Activated T-cell treated with anti-CD3 and anti-CD28 coated beads for 48 hours (primary cell): ENCODE measurements at places on chromosomes 6 and 20.

- DNase-seq: no peak
These were observed 143.4 kb downstream of the ELOVL4 start for GRCh38 chr6:79803917-79804316.

DNA sequence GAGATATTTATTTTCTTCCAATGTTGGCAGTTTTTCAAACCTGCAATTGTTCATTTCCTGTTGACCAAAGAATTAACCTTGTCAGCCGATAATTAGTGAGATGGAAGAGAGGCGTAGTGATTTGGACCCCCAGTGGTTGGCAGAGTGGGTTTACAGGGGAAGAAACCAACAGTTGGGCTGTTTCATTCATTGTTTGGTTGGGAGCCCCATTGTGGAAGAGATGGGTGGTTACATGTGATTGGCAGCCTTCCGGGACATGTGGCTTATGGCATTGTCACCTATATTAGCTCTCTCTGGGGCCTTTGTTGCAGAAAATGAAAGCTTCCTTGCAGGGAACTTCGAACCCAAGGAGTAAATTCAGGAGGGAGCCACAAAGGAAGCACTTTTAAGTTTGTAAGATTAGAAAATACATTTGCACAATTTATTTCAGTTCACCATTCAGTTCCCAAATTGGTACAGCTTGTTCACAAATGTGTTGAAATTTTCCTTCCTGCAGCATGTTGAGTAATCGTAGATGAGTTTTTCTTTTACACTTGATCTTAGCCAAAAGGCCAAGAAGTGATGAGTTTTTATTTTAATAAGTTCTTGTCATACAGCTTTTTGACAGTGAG, 50.3 kb upstream of the CDKAL1 start:
- no peak for DNase-seq

GRCh38 chr6:166151798-166152197, 15.9 kb downstream of the TBXT start:
- no peak for DNase-seq

GRCh38 chr6:87484491-87484890, 11.7 kb downstream of the SLC35A1 start:
- DNase-seq: no peak

GRCh38 chr6:3269281-3269975, 10.7 kb downstream of the PSMG4 start:
- DNase-seq: no peak

DNA sequence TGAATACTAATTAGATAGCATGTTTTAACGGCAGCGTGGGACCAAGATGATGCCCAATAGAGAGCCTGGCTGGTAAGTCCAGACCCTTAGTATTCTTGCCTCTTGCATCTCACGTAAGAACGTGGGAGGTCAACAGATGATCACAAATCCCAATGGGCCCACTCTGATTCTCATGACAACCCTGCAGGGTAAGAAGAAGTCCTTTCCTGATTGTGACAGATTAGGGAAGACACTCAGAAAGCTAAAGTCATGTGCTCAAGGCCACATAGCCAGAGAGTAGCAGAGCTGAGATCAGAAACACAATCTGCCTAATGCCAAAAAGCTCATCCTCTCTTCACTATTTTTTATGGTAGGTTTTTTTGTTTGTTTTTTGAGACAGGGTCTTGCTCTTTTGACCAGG, 103.8 kb downstream of the RALGAPA2 start:
- DNase-seq: no peak

- peak; percentile 55 for DNase-seq
These were observed 120.8 kb downstream of the OR2B2 start for GRCh38 chr6:27791182-27791943.

DNA sequence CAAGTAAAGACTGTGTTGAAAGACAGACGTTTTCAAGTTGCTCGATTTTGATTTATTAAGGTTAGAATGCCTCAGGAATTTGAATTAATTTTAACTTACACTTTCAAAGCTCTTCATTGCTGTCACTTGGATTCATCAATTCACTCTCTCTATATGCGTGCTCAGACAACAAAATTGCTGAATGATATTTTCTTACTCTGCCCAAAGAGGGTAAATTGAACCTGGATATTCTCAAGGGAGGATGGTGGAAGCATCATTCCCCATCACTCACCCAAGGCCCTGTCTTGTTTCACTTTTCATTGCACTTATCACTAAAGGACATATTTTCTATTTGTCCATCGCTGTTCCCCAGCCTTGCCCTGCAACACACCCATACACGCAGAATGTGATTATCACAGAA, 102.3 kb downstream of the PDE7B start:
- no peak for DNase-seq

- no peak for DNase-seq
These were observed 266.1 kb upstream of the PTCHD4 start for GRCh38 chr6:48377115-48377514.

DNA sequence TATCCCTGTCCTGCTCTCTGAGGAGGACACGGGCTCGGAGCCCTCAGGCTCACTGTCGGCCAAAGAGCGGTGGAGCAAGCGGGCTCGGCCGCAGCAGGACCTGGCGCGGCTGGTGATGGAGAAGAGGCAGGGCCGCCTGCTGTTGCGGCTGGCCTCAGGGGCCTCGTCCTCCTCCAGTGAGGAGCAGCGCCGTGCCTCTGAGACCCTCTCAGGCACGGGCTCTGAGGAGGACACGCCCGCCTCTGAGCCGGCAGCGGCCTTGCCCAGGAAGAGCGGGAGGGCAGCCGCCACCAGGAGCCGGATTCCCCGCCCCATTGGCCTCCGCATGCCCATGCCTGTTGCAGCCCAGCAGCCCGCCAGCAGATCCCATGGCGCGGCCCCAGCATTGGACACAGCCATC, 14.2 kb upstream of the SLC22A7 start:
- no peak for DNase-seq

GRCh38 chr20:17491041-17491440, 40.1 kb downstream of the BFSP1 start:
- no peak for DNase-seq

GRCh38 chr6:106199998-106200397, 113.9 kb downstream of the PRDM1 start:
- DNase-seq: no peak

DNA sequence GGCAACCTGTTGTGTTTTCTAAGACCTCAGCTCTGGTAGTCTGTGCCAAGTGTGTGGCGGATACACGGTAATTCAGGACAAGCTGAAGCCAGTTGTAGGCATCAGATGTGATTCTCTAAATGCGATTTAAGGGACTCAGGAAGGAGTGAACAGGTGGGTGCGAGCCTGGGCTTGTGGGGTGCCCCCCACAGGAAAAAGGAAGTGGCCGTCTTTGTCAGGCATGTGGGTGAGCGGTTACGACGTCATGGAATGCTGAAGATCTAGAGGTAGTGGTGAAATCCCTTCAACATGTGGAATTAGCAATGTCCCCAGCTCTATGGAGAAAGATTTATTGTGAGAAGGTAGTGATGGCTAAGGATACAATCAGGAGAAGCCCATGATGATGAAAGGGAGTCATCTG, 95.1 kb upstream of the EXOC2 start:
- peak; percentile 24 for DNase-seq

DNA sequence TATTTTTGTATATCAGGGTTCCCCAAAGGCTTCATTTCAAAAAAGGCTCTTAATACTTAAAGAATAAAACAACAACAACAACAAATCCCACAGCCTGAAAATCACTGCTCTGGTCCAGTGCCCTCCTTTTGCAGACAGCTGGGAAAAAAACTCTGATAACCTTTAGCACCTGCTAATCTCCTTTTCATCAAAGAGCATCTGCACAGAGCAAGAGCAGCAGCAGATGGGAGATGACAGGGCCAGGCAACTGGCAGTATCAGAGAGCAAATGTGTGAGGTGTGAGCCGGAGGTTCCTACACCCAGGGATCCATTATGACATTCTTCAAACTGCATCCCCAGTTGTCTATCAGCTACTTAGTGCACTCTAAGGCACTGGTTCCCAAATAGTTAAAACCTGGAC, 25.7 kb downstream of the TTI1 start:
- DNase-seq: no peak

DNA sequence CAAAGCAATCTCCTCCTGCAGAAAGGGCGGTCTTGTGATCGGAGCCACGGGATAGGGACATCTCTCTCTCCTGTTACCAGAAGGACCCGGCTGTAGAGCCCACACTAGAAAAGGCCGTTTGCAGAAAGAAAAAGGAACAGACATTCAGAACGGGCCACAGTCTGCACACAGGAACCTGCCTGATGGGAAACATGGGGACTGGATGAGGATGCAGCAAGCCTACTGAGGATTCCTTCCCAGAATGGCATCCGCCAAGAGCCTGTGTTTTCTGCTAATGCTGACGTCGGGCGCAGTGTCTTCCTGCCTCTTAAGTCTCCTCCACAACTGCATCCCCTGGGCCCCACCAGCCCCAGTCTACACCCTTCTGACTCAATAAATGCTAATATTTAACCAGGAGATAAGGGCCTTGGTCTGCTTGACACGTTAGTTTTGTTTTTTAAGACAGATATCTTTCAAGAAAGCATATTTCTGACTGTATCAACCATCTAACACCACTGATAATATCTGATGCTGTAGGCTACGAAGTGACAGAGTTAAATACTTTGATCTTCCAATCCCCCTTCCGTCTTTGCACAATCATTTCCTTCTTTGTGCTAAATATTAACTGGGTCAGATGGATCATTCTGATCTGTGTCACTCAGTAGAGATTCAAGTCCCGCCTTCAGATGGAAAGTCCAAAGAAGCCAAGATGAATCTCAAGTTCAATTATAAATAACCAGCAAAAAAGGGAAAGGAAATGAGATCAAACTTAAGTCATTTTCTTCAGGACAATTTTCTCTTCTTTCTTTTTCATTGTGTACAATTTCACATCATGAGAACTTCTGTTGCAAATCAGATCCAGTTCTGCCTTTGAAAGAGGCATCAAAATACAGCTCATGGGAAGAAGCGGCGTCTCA, 20.7 kb downstream of the FAM50B start:
- no peak for DNase-seq

DNA sequence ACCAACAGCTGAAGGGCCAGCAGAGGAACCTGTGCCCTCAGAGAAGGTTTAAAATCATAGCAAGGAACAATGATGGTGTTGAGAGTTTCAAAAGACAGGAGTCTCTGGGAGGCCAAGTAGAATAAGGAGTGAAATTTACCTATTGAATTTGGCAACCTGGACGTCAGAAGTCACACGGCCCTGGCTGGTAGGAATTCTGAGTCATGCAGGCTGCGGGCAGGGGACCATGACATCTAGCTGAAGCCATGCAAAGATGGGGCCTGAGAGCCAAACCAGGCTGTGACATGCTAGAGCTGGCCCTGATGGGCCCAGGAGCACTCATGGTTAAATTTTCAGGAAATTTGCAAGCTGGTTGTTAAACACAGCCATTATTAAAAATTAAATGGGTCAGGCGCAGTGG, 64.0 kb upstream of the SNX9 start:
- no peak for DNase-seq

- DNase-seq: no peak
These were observed 312.5 kb upstream of the PLCB4 start for GRCh38 chr20:8756410-8756809.

- DNase-seq: no peak
These were observed 149.3 kb downstream of the UTRN start for GRCh38 chr6:144434308-144434990.

GRCh38 chr20:24608926-24609667, 139.7 kb downstream of the SYNDIG1 start:
- no peak for DNase-seq

DNA sequence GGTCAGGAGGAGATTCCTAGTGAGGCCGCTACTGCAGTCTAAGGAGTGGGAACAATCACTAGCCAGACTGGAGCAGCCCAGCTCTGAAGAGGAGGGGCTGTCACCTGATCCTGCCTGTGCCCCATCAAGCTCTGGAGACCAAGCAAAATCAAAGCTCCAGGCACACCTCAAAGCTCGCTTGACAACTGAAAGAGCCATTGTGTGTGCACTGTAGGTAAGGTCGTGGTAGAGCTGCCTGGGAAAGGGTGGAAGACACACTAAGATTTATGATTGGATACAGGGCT, 58.2 kb downstream of the CSE1L start:
- DNase-seq: no peak

- no peak for DNase-seq
These were observed 580.7 kb downstream of the RFPL4B start for GRCh38 chr6:112927641-112928320.

- DNase-seq: no peak
These were observed 149.8 kb downstream of the BTBD9 start for GRCh38 chr6:38489951-38490350.

DNA sequence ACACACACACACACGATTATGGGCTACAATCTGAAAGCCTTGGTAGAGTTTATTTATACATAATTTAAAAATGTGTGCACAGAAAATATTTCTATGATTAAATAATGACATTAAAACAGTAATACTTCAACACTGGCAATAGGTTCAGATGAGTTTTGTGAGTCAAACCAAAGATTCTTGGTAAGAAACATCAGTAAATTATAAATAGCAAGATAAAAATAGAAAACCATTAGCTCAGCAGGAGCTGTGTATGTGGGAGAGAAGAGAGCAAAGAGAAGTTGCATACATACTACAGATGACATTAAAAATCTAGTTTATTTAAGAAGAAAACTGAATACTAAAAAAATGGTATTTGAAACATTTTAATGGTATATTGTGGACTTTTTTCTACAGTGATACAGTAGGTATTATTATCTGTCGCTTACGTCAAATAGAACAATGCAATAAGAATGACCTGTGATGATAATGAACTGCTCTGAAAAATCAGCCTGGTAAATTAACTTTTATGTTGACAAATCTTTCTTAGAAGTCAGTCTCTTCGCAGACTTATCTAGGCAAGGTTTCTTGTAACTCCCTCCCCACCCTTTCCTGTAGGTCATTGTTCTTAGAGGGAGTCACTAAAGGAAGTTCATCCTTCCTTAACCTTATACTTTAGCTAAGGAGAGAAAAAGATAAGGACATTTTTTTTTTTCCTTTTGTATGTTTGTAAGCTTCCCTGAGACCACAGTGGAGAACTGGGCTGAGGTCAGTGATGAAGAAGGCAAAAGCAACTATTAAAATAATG, 149.3 kb downstream of the GJA1 start:
- no peak for DNase-seq

- DNase-seq: no peak
These were observed 24.8 kb downstream of the SUN5 start for GRCh38 chr20:32979201-32979998.

GRCh38 chr6:97292671-97293070, 9.7 kb upstream of the MMS22L start:
- DNase-seq: no peak

GRCh38 chr6:70886661-70887060, 70.2 kb downstream of the B3GAT2 start:
- no peak for DNase-seq

DNA sequence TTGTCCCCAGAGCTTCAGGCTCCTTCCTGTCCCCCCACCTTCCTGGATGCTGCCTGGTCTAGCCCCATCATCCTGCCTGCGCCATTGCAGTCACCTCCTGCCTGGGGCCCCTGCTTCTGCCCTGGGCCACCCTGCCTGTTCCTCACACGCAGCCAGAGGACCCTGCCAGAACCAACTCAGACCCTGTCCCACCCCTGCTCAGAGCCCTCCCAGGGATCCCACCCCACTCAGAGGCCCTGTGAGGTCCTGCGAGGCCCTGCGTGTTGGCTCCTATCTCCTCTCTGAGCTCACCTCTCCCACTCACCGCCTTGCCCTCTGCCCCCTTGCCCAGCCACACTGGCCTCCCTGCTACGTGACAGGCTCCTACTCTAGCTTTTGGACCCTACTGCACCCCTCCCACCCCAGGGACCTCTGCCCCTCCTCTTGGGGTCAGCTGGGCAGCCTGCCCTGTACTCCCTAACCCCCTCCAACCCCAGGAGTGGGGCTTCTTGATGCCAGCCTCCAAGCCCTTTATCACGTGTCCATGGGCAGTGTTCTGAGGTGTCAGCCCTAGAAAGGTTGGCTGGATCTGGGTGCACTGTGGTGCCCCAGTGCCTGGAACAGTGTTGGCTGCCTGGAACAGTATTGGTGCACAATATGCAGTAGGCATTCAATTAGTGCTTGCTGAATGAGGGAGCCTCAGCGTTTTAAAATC, 68.3 kb downstream of the CEBPB start:
- no peak for DNase-seq
